ENCODE measurements at places on chromosomes 2 and 18.

GRCh38 chr18:72819050-72819449 lies 48.7 kb downstream of the NETO1 start:
- H3K36me3 ChIP-seq: no peaks in the 10 kb centered on the region
- no peak for DNase-seq
- no peaks in the 10 kb centered on the region for H3K4me1 ChIP-seq
- no peak overlapping the region for H3K4me3 ChIP-seq

GRCh38 chr2:136116151-136116812 lies 1.7 kb downstream of the CXCR4 start:
- peak; percentile 93 for DNase-seq
- peak overlapping the region; percentile 98 for H3K27ac ChIP-seq
- peak overlapping the region; percentile 87 for H3K4me3 ChIP-seq
- peaks cover 31% of the 10 kb centered on the region for H3K36me3 ChIP-seq

DNA sequence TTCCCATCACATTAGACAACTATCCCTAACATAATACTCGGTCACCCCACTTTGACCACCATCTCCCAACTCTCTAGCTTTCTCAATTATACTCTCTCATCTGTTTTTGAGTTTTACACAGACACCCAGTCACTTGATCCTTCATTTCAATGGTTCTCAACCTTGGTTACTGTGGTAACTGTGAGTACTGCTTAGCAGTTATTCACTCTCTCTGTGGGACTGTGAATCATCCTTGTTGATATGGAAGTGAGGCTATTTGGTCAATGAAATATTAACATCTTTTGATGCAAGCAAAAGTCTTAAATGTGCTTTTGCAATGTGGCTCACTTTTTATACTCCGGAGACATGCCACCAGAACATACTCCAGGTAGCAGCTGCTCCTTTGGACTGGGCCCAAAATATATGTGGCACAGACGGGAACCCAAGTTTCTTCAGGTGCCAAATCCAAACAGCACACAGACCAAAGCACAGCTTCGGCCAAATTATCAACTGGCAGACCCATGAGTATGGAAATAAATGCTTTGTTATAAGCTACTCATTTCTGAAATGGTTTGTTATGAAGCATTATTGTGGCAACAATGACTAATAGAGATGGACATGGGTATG lies 75.0 kb upstream of the SLC25A52 start:
- H3K27ac ChIP-seq: no peak overlapping the region
- H3K4me1 ChIP-seq: no peaks in the 10 kb centered on the region
- no peaks in the 10 kb centered on the region for H3K27me3 ChIP-seq
- peaks cover 19% of the 10 kb centered on the region for H3K36me3 ChIP-seq
- DNase-seq: no peak

- H3K4me3 ChIP-seq: no peak overlapping the region
- DNase-seq: no peak
- H3K4me1 ChIP-seq: no peaks in the 10 kb centered on the region
- no peak overlapping the region for H3K27ac ChIP-seq
- H3K36me3 ChIP-seq: peaks cover 30% of the 10 kb centered on the region
- H3K27me3 ChIP-seq: no peaks in the 10 kb centered on the region
These were observed 18.0 kb upstream of the ESPNL start for GRCh38 chr2:238082151-238082550.

GRCh38 chr2:61463769-61464475 lies 7.0 kb downstream of the USP34 start:
- peaks cover 52% of the 10 kb centered on the region for H3K4me1 ChIP-seq
- H3K36me3 ChIP-seq: no peaks in the 10 kb centered on the region
- DNase-seq: no peak
- H3K27ac ChIP-seq: no peak overlapping the region
- H3K27me3 ChIP-seq: no peaks in the 10 kb centered on the region
- no peak overlapping the region for H3K4me3 ChIP-seq

DNA sequence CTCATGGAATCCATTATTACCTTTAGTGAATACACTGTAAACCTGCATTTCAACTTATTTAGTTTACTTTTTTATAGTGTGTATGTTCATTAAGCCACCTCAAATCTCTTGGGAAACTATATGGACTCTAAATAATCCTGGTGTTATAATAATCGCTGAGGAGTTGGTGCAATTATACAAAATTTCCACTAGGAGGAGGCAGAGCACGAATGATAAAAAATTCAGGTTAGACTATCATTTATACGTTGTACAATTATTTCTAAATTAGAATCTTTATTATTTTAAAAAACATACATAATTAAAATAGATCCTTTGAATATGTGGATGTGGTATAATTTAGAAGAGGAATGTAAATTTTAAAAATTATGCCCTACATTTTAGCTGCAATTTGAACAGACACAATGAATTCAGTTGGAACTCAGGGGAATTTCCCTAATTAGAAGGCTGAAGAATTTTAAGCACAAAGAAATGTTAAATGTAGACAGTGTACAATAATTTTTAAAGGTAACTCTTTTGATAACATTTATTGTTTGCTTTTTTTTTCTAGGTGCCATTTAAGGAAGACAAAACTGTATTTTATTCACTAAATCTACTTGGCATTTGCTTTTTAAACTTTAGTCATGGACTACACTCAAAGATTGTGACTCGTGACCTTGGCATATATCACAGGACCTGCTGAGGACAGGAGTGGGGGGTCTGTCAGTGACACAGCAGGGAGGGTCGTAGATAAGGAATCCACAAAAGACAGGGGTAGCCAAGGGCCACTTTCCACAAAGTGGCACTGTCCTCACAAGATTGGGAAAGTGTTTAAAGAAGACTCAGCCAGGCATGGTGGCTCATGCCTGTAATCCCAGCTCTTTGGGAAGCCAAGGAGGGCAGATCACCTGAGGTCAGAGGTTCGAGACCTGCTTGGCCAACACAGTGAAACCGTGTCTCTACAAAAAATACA lies 45.5 kb downstream of the RAB12 start:
- no peak overlapping the region for H3K4me3 ChIP-seq
- no peaks in the 10 kb centered on the region for H3K4me1 ChIP-seq

DNA sequence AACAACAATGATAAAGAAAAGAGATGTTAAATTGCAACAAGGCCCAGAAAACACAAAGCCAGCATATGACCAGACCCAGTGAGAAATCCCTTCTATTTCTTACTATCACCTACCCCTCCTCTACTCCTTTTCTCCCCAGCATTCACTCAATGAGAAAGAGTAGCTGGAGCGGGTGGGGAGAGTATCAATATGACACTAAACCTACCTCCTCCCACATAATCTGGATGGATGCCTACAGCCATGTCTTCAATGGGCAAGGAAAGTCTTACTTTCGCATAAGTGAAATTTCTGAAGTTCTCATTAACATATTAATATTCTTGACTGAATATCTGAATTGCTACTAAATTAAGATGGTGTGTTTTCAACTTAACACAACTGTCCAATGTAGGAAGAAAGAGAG lies 78.2 kb downstream of the AFF3 start:
- no peaks in the 10 kb centered on the region for H3K36me3 ChIP-seq
- no peak overlapping the region for H3K4me3 ChIP-seq
- H3K27me3 ChIP-seq: no peaks in the 10 kb centered on the region
- H3K27ac ChIP-seq: no peak overlapping the region

DNA sequence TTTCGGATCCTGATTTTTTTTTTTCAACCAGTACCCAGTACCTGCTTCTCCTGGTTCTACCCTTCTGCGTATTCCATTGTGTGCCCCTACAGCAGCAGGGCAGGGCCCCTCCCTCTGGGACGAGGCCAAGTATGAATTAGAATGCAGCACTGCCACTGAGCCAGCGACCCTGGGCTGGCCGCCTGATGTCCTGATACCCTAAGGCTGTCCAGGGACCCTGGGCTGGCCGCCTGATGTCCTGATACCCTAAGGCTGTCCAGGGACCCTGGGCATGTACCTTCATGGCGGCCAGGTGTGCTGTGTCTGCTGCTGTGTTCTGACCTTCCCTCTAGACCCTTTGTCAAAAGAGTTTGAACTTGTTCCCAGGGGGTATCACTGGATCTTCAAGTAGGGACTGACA lies 42.9 kb downstream of the CABLES1 start:
- no peak overlapping the region for H3K27ac ChIP-seq
- H3K4me1 ChIP-seq: no peaks in the 10 kb centered on the region
- no peaks in the 10 kb centered on the region for H3K27me3 ChIP-seq
- DNase-seq: no peak

- no peaks in the 10 kb centered on the region for H3K36me3 ChIP-seq
- H3K4me3 ChIP-seq: no peak overlapping the region
- peaks cover 7% of the 10 kb centered on the region for H3K27me3 ChIP-seq
- no peak overlapping the region for H3K27ac ChIP-seq
- DNase-seq: no peak
- H3K4me1 ChIP-seq: no peaks in the 10 kb centered on the region
These were observed 149.0 kb upstream of the GLI2 start for GRCh38 chr2:120586507-120587278.

DNA sequence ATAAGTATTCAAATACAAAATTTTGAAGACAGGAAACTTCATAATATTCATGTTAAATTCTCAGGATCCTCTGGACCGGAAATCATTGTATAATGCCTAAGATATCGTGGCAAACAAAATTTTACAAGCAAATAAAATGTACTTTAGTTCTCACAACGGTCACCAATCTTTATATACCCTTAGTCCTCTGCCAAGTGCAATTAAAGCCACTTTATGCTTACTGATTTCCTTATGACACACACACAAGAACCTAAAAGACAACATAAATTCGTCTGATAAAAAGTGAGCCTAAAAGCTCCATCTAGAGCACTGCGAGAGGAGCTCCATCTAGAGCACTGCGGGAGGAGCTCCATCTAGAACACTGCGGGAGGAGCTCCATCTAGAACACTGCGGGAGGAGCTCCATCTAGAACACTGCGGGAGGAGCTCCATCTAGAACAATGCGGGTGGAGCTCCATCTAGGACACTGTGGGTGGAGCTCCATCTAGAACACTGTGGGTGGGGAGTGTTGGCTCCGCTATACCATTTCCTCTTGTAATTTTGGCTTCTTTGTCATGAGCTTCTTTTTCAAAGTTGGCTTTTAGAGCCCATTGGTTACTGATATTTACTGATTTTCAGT lies 15.9 kb downstream of the ATP8B1 start:
- no peak overlapping the region for H3K4me3 ChIP-seq
- no peaks in the 10 kb centered on the region for H3K27me3 ChIP-seq
- no peaks in the 10 kb centered on the region for H3K36me3 ChIP-seq
- no peaks in the 10 kb centered on the region for H3K4me1 ChIP-seq

DNA sequence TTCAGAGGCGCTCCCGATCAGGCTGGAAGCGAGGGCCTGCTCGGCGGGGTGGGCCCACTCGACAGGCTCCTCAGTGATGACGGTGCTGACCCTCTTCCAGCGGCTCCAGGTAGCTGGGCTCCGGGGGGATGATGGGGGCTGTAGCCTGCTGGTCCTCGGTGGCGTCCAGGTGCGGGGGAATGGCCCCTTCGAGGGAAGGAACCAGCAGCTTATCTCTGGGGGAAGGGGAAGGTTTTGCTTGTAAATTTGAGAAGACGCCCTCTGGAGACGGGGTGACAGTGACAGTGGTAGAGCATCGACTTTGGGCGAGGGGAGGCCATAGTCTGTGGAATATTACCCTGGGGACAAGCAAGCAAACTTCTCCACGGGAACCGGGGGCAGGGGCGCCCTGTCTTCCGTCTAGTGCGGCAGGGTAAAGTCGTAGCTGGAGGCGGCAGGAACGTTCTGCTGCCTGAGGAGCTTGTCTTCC lies 891.9 kb upstream of the LRRTM1 start:
- H3K4me1 ChIP-seq: no peaks in the 10 kb centered on the region
- no peak for DNase-seq
- no peak overlapping the region for H3K27ac ChIP-seq

DNA sequence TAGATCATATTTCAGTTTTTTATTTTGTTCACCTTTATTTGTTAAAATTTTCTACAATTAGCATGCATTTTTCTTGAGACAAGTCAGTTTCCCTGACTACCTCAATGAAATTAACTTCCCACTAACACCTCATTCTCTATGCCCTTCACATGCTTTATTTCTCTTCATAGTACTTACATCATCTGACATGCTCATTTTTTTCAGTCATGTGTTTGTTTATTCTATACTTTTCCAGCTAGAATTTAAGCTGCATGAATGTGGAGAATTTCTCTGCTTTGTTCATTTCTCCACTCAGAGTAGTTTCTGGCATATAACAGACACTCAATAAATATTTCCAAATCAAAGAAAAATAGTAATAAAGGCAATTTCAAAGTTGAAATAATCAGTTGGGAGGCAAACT lies 78.9 kb upstream of the SCN7A start:
- H3K27me3 ChIP-seq: no peaks in the 10 kb centered on the region
- no peak for DNase-seq
- no peak overlapping the region for H3K27ac ChIP-seq

DNA sequence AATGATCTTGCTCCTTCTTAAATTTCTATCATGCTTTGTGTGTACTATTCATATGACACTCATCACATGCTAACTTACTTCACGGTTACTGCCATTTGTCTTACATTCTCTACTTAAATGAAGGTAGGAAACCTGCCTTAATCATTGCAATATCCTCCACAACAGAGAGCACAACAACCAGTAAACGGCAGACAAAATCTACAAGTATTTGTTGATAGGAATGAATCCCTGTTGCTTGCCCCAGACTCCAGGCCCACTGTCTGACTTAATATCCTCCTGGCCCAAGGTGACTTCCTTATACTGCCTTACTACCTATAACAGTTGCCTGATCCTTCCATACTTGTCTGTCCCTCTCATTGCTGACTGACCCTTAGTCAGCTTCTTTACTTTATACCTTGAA lies 3.5 kb downstream of the PPP3R1 start:
- no peak overlapping the region for H3K27ac ChIP-seq
- no peak for DNase-seq
- H3K36me3 ChIP-seq: no peaks in the 10 kb centered on the region

DNA sequence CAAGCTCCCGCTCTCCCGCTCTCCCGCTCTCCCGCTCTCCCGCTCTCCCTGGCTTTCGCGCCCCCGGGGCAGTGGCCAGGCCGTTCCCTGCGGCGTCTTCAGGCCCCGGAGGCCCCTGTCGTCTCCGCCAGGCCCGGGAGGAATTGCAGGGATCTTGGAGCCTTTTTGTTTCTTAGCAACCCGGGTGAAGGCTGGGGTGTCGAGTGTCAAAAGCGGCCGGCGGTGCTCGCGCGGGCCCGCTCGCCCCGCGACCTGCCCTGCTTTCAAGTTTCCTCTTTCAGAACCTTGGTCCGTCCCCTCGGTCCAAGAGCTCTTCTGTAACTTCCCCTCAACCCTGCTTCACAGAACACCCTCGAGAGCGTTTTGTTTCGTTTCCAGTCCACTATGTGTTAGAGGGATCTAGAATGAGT lies 1.4 kb downstream of the RNF138 start:
- H3K4me3 ChIP-seq: peak overlapping the region; percentile 86
- peaks cover 46% of the 10 kb centered on the region for H3K4me1 ChIP-seq
- no peaks in the 10 kb centered on the region for H3K27me3 ChIP-seq
- peak overlapping the region; percentile 85 for H3K27ac ChIP-seq

GRCh38 chr2:215290980-215291599 lies 20.8 kb upstream of the ATIC start:
- no peaks in the 10 kb centered on the region for H3K27me3 ChIP-seq
- H3K27ac ChIP-seq: no peak overlapping the region
- no peaks in the 10 kb centered on the region for H3K36me3 ChIP-seq
- no peak overlapping the region for H3K4me3 ChIP-seq

DNA sequence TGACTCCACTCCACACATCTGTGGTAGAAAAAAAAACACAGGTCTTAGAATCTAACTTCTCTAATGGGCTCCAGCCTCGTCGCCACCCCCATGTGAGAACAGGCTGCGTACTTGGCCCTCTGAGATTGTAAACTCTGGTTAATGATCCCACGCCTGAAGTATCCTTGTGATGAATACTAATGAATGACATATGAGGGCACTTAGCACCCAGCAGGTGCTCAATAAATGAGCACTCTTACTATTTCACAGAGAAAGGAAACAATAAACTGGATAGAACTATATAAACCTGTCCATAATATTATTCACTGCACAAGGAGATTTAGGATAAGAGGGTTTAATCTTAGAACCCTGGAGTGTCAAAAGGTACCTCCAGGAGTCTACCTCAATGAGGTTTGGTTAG lies 310.1 kb upstream of the HNRNPA3 start:
- H3K27ac ChIP-seq: no peak overlapping the region
- DNase-seq: no peak
- no peaks in the 10 kb centered on the region for H3K4me1 ChIP-seq
- no peaks in the 10 kb centered on the region for H3K36me3 ChIP-seq
- no peak overlapping the region for H3K4me3 ChIP-seq

All from CD8-positive, alpha-beta memory T cell (primary cell).